H7 (cell line): ENCODE measurements at places on chromosomes 16 and 17.

- peak; percentile 87 for DNase-seq
These were observed 39.4 kb downstream of the RTN4RL1 start for GRCh38 chr17:1985686-1986085.

DNA sequence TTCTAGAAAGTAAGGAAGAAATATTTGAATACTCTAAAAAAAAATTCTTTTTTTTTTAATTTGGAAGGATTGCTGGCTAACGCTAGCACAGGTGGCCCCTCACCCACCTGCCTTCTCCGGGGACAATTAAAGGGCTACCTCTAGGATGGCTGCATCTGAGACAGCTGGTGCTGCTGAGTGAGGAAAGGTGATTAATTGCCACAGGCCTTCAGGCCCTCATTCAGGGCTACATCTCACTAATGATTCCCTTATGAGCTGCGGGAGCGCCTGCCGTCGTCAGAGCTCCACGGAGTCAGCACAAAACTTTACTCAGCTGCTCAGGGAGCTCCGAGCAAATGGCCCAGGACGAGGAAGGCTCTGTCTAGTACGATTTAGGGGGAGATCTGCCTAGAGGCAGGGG, 27.0 kb upstream of the AKTIP start:
- no peak for DNase-seq

GRCh38 chr17:79188048-79188447, 113.4 kb downstream of the ENGASE start:
- DNase-seq = peak; percentile 98

- no peak for DNase-seq
These were observed 6.0 kb downstream of the CD79B start for GRCh38 chr17:63926164-63926563.

DNA sequence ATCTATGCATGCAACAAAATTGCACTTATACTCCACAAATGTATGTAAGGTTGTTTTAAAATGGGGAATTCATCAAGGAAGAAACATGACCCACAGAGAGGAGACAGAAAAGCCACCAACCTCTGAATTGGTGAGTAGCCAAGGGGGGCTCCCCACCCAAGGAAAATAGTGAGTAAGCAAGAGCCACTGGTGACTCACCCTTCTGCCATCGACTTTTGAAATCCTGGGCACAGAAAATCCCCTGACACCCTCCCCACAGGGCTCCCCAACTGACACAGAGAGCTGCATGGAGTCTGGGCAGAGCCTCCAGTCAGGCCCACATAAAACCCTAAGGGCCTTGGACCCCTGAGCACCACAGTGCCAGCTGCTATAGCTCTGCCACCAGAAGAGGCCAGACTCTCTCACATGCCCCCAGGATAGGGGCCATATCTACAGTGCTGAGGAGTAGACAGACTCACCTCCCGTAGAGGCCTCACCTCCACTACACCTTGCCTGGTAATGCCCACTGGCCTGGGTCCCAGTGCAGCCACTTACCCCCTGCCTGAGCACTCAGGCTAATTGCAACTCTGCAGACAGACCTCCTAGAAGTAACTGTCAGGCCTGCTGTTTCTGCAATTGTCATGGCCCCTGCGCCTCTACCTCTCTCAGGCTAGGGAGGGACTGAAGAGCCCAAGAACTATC, 244.7 kb upstream of the WSB1 start:
- DNase-seq = no peak

- DNase-seq = peak; percentile 45
These were observed 5.8 kb downstream of the TBX4 start for GRCh38 chr17:61458000-61458399.

GRCh38 chr16:50916040-50916439, 174.2 kb downstream of the CYLD start:
- DNase-seq = no peak

DNA sequence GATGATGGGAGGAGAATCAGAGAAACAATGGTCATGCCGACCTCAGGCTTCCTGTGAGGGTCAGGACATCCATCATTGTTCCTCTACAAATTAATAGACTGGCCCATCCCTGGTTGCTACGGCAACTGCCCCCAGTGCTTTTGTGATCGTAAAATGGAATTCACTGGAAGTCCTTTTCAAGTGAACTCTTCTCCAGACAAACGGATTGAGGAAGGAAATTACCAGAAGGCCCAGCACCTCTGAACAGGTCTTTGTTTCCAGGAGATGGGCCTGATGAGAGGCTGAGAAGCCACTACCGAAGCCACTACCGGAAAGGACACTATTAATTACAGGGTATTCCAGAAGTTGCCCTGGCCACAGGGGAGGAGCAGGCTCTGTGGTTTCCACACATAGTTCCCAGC, 126.0 kb downstream of the MGAT5B start:
- no peak for DNase-seq

DNA sequence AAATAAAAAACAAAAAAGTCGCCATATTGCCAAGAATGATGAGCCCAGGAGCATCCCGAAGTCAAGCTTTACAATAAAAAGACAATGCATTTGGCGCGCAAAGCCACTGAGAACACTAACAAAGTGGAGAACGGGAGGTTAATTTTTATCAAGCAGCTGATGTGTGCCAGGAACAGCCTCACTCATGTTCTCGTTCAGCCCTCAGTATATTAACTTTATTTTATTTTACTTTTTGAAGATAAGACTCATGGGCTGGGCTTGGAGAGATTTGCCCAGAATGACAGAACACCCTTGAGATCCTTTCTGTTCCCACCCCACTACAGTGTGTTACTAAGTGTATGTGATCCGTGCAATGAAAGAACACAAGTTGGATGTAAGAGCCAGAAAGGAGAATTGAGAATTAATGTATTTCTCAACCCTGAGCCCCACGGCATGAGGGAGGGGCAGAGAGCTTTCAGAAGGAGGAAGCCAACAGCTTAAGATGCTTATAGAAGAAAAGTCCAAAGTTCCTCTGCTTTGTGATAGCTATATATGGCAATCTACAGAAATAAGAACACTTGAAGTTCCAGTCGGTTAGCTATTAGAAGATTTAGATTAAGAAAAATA, 48.4 kb downstream of the COTL1 start:
- DNase-seq = no peak

- DNase-seq = no peak
These were observed 20.7 kb downstream of the LGALS9 start for GRCh38 chr17:27651411-27652345.

GRCh38 chr16:27149986-27150385, 53.3 kb upstream of the KDM8 start:
- no peak for DNase-seq
